ENCODE measurements at places on chromosomes 16 and 17. TPM values are rescaled to one million over a fixed set of nuclear protein-coding genes. Genes with fewer than 3 reads are reported as not detected.
A peak's percentile ranks its signal among the peaks of the same experiment; 100 is the strongest.

GRCh38 chr17:10118788-10119130 lies 79.6 kb downstream of the GAS7 start:
- DNase-seq, result no peak

DNA sequence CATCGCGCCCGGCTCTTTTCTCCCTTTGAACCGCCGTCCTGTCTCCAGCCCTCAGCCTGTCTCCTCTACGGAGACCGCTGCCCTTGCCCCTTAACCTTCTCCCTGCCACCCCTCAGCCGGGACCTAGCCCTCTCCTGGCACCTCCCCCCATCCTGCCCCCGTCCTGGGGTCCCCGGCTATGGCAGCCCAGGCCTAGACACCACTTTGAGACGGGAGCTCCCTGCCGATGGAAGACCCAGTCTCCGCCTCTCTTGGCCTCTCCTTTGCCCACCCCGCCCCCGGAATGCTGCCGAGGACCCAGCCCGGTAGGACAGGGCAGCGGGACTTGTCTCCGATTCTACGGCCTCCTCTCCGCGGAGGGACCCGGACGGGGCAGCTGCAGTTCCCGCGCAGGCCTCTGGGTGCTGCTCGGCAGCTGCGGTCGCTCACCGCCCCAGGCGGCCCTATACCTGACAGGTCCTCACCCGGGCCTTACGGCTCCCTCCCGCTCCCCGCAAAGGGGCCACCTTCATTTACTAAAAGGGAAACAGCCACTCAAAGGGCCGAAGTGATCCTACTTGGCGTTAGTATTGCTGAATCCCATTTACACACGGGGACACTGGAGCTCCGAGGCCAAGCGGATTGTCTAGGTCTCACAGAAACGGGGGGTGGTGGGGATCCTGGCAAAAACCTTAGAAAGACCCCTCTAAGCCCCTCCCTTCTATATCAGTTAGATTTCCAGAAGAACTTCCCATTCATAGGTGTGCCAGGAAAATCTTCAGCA lies 32.6 kb upstream of the TAC4 start:
- no peak for DNase-seq

GRCh38 chr17:14323522-14323981 lies 22.7 kb downstream of the HS3ST3B1 start:
- DNase-seq, result no peak

DNA sequence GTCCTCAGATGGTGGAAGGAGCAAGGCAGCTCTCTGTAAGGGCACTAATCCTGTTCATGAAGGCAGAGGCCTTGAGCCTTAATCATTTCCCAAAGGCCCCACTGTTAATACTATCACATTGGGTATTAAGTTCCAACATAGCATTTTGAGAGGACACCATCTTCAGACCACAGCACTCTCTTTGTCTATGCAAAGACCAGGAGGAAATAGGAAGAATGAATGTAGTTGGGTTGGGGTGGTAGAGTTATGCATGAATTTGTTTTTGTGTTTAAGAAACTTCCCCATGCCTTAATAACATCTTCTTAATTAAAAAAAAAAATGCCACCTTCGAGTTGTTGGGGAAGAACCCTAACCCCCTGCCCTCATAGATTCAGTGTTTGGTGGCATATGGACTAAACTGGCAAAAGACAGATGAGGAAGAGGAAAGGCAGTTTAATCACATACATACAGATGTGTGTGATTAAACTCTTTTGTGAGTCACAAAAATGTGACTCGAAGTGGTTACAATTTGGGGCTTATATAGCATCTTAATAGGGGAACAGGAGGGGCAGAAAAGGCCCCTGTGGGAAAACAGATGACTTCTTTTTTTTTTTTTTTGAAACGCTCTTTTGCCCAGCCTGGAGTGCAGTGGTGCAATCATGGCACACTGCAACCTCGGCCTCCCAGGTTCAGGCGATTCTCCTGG lies 35.0 kb upstream of the SLC5A10 start:
- DNase-seq, result no peak

DNA sequence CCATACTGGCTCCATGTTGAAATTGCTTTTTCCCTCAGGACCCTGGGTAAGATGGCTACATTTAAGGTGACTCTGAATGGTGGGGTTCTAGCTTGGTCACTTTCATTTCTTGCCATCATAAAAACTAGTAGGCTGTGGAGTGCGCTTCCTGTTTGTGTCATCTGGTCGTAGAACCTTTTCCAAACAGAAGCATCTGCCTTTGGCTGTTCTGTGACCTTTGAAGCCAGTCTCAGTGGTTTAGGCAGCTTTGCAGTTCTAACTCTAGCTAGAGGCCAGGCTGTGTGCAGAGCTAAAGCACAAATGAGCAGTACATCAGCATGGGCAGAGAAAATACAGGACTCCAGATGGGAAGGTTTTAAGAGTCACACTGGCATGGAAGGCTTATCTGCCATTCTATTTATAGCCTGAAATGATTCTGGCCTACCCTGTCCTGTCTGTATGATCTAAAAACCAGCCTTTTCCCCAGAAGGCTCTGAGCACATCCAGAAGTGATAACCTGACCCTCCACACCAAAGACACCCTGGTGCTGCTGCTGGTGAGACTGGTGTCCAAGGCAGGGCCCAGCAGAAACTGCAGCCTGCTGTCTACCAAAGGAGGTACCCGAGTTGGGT lies 8.6 kb downstream of the ESRP2 start:
- DNase-seq, result peak; percentile 25

- no peak for DNase-seq
These were observed 195.1 kb downstream of the CDRT15L2 start for GRCh38 chr17:20774472-20775135.

DNA sequence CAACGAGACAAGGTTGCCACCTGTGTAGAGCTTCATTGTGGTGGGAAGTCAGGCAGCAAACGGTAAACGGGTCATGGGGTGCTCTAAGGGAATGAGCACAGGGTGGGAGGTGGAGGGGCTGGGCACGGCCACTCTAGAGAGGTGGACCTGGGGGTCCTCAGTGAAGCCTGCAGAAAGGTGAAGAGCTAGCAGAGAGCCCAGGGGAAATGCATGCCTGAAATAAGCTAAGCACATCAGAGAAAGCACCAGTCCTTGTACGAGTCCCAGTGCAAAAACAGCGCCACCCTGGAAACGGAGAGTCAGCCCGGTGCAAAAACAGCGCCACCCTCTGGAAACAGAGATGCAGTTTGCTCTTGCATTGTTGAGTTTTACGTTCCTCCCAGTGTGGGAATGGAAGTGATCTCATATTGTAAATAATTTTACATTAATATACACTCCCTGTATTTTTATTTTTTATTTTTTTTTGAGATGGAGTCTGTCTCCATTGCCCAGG lies 65.0 kb downstream of the TBC1D16 start:
- DNase-seq, result no peak

DNA sequence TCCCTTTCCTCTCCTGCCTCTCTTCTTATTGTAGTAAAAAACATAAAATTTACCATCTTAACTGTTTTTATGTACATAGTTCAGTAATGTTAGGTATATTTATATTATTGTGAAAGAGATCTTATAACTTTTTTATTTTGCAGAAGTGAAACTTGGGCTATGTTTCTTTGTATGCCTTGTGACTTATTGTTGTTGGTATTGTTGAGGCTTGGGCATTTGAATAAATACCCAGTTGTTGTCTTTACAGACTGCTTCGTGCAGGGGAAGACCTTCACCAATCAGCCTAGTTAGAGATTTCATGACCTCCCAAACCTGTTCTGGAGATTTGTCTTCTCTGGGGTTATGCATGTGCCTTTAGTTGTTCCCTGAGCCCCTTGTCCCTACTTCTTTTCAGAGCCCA lies 31.9 kb downstream of the REXO5 start:
- DNase-seq, result no peak

GRCh38 chr17:7854851-7855659 lies at the start of gene TMEM88:
TSS of gene TMEM88 (plus strand) at chr17:7855066. CDS start at chr17:7855075, 9 bp downstream.
- DNase-seq, result no peak

GRCh38 chr17:45896803-45897693 lies 2.7 kb downstream of the MAPT start:
- DNase-seq, result no peak

DNA sequence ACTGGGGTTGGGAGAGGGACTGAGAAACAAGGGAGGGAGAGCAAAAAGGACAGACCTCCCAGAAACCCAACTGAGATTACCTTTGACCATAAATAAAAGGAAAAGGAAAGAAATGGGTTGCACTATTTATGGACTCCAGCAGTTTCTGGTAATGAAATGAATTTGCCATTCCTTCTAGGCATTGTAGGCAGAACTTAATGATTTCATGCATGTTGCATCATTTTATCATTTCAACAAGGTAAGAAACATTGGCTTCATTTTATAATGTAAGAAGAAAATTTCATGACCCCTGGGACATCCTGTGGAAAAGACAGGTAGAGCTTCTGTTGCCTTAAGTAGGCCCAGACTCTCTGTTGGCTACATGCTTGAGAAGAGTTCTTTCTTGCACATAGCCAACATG lies 8.2 kb upstream of the CDYL2 start:
- no peak for DNase-seq

- DNase-seq, result no peak
These were observed 559 bp downstream of the MVD start for GRCh38 chr16:88662222-88662842.

- no peak for DNase-seq
These were observed 11.4 kb downstream of the MTSS2 start for GRCh38 chr16:70674221-70675014.

DNA sequence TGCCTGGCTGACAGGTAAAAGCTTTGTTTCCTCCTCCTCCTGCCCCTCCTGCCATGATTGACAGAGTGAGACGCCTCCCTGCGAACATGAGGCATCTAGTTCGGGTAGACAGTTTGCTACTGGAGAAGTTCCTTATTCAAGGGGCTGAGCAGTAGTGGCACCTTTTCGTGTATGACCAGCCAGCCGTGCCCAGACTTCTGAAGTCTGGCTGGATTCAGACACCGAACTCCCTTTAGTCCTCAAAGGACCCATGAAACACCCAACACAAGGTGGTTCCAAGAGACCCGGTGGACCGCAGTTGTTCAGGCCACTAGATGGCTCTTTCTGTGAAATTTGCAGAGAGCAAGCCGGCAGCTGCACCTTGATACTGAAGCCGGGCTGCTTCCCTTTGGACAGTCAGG lies 192.8 kb downstream of the XYLT1 start:
- DNase-seq, result no peak

DNA sequence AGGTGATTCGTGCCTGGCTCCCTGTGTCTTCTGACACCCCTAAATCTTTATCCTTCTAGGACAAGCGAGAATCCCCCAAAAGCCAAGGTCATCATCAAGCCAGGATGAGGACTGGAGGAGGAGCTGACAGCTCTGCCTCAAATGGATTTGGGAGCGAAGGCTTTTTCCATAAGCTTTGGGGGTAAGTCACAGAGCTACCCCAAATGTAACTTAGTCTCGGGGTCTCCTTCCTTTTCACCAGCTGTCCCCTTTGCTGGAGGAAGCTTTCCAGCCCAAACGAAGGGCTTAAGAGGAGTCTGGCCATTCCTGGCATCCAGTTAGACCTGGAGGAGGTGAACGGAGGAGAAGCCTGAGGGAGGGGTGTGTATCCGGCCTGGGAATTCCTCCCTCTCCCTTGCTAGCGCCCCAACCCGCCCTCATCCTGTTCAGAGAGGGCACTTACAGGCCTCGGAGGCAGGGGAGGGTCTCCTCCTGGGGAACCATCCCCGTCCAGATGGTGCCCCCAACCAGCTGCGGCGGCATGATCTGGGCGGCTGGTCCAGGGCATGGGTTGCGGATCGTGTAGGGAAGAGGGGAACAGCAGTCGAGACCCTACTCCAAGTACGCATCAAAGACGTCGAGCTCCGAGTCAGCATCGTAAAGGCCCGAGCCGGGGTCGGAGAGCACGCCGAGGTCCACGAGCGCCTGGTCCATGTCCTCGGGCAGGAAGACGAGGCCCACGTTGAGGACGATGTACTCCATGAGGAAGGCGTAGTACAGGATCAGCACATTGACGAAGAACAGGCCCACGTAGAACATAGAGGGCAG lies 938 bp downstream of the DEXI start:
- no peak for DNase-seq

DNA sequence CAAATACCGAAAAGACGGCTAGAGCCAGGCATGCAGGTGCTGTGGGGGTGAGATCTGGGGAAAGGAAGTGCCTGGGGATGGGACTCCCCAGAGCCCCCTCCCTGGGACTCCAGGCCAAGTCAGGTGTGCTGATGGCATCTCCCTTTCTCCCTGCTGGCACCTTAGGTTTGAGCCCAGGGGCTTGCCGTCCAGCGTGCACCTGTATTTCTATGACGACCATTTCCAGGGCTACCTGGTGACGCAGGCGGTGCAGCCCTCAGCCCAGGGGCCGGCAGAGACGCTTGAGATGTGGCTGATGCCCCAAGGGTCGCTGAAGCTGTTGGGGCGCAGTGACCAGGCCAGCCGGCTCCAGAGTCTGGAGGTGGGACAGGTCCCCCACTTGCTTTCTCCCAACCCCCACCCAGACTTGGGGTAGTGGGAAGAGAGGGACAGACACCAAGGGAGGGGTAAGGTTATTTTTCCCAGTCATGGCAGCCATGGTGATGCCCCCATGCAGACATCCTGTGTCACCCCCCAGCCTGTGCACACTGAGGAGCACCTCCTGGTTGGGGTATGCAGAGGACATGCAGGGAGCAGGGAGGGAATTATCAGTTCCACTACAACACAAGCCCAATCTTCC lies 11.1 kb downstream of the XYLT2 start:
- no peak for DNase-seq

- DNase-seq, result peak; percentile 9
These were observed 484.9 kb upstream of the WSB1 start for GRCh38 chr17:26809033-26809432.

DNA sequence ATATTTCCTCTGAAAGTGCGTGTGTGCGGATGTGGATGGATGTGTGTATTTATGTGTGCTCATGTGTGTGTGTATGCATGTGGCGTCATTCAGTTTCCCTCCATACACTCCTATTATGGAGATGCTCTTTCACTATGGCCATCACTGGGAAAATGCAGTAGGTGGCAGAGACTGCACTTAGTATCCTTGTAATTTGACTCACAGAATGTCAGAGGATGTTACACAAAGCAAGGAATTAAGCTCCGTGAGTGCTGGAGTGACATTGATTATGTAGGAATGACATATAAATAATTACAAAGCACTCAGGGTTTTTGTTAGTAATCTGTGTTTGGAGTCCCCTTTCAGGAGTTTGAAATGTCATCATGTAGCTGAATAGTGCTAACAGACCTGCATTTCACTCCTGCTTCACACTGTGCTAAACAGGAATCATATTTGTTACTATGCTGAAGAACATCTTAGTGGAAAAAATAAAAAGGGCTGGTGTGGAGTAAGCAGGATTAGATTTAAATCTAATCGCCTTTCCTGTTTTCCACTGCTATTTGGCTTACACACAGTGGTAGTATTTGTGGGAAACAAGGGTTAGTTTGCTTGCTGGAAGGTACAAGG lies 59.6 kb downstream of the HS3ST4 start:
- no peak for DNase-seq

DNA sequence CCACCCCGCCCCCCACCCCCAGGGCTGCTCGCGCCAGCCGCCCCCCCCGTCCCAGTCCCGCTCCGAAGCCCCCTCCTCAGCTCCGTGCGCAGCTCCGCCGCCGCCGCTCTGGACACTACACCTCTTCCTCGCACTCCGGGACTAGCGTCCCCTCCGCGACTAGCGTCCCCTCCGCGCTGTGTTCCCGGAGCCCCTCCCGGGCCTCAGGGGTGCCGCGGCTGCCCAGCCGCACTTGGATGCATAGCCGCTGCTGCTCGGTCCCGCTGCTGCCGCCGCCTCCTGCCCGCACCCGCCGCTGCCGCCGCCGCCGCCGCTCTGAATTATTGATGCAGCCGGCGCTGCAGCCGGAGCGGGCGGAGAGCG lies at the start of gene CBLN1:
CBLN1 (minus strand) TSS at position 359 of the 363 bp plus-strand sequence. CDS start 373 bp downstream, outside the sequence.
- no peak for DNase-seq

GRCh38 chr16:50676684-50677225 lies 4.4 kb downstream of the SNX20 start:
- DNase-seq, result no peak

Gene NUTF2
- total RNA-seq, result 128 TPM

Gene HBZ
- not detected for total RNA-seq

Gene ARSG
- total RNA-seq, result 9.0 TPM

Gene KCNJ2
- total RNA-seq, result 10.0 TPM

Gene SOX9
- total RNA-seq, result 18.2 TPM
